ENCODE measurements at places on chromosomes 13 and 19. TPM values are rescaled to one million over a fixed set of nuclear protein-coding genes. Genes with fewer than 3 reads are reported as not detected.
A peak's percentile ranks its signal among the peaks of the same experiment; 100 is the strongest.

DNA sequence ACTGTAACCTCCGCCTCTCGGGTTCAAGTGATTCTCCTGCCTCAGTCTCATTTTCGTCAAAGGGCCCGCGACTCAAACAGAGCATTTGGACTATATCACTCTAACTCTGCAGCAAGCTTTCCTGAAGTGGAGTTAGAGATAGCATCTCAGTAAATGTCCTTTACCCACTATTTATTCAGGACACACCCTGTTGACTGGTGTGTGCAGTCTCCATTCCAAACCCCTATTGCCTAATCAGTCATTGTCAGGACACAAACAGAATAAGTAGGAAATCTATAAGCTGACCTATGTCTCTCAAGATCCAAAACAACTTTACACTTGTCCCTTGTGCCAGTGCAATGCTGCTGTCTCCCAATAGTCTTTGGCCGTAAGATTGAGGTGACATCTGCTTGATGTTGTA is 1.4 kb downstream of the ZNF222 start:
- H3K4me1 ChIP-seq, result peaks cover 18% of the 10 kb centered on the region
- no peaks in the 10 kb centered on the region for H3K27me3 ChIP-seq
- peaks cover 62% of the 10 kb centered on the region for H3K36me3 ChIP-seq
- H3K4me3 ChIP-seq, result no peak overlapping the region
- DNase-seq, result no peak

DNA sequence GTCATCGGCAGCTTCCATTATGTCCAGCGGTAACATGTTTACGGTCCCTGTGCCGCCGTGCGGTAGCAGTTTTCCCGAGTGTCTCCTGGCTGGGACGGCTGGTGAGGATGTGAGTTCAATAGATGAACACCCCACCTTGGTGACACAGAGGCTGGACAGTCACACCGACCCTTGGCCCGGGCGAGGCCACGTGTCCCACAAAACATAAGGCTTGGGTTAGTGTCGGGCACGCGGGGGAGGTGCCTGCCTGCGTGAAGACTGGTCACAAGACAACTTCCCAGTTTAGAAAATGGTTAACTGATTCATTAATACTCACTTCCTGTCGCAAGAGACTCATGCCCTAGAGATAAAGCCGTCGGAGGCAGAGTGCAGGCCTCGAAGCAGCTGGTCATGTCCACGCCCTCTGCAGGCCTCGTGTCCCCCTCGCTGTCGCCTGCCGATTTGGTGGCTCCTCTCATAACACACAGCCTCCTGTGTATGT is 17.2 kb downstream of the RASA3 start:
- peaks cover 24% of the 10 kb centered on the region for H3K36me3 ChIP-seq
- no peak overlapping the region for H3K4me3 ChIP-seq
- peak; percentile 52 for DNase-seq
- peak overlapping the region; percentile 86 for H3K27ac ChIP-seq
- no peaks in the 10 kb centered on the region for H3K27me3 ChIP-seq

MATK gene
- 39.6 TPM for total RNA-seq

PCDH17 gene
- total RNA-seq, result not detected

ENOX1 gene
- 0.09 TPM for total RNA-seq

LILRA5 gene
- not detected for total RNA-seq

DNA sequence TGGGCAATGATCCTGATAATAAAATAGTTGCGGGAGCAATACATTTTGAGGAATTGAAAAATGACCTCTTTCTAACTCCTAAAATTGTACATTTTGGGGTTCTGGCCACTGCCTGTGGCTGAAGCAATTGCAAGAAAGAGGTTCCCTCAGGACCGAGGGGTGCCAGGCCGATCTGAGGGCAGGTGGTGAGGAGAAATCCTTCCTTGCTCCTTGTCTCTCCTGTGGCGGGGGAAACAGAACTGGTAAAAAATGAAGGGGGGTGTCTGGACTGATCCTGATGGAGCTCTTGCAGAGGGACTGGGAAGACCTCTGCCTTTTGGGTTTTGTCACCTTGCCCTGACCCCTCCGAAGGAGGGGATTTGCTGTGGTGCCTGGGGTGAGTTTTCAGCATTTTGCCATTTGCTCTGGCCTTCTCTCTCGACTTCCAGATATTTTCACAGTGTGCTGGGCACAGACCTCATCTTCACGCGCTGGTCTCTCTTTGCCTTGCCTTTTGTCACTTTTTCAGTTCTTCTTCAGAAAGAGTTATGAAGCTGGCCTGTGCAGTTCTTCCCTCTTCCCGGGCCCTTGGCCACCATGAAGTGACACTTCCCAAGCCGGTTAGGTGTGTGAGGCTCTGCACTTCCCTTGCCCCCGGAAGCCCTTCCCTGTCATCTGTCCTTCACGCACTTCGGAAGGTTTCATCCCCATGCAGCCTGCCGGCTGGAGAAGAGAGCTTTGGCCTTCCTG is 22.2 kb downstream of the NFIX start:
- no peak for DNase-seq
- H3K27ac ChIP-seq, result no peak overlapping the region
- H3K4me1 ChIP-seq, result peaks cover 20% of the 10 kb centered on the region

SIGLEC12 gene
- total RNA-seq, result 0.43 TPM

DNA sequence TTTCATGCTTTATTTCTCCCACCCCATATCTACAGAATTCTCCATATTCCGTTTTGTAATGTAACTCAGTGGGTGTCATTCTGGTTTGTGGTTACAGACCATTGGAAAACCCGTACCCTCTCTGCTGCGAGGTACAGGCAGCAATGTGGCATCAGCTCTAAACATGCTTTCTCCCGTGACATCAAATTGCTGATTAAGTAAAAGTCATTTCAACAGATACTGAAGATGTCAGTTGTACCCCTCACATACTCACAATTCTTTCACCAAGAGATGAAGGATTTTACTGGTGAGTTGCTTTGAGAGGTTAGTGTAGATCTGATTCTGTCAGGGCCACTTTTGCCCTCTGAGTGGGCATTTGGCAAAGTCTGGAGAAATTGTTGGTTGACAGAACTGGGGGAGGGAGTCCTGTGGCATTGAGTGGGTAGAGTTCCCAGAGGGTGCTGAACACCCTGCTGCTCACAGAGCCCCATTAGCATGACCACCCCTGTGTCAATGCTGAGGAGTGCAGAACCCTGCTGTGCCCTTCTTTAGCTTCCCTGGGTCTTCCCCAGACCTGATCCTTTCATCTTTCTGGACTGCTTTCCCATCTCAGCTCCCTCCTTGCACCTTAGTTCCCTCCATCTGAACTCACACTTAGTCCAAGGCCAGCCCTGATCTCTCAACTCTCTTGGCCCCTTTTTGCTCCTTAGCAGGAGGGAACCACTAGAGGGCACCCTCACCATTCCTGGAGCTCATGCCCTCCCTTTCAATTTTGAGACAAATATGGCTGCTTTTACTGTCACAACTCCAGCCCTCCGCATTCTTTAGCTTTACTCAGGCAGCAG is 39.9 kb upstream of the CEACAM8 start:
- no peak overlapping the region for H3K4me3 ChIP-seq
- no peaks in the 10 kb centered on the region for H3K36me3 ChIP-seq
- peak; percentile 68 for DNase-seq
- peaks cover 13% of the 10 kb centered on the region for H3K27me3 ChIP-seq
- peaks cover 7% of the 10 kb centered on the region for H3K4me1 ChIP-seq

GRCh38 chr19:30898353-30899103 is 450.7 kb downstream of the TSHZ3 start:
- no peaks in the 10 kb centered on the region for H3K4me1 ChIP-seq
- H3K36me3 ChIP-seq, result no peaks in the 10 kb centered on the region
- no peak overlapping the region for H3K4me3 ChIP-seq
- H3K27ac ChIP-seq, result no peak overlapping the region

All from activated CD8-positive, alpha-beta T cell treated with anti-CD3 and anti-CD28 coated beads for 36 hours (primary cell).